NCI-H187 (cell line): ENCODE measurements at places on chromosomes 6 and 20.

DNA sequence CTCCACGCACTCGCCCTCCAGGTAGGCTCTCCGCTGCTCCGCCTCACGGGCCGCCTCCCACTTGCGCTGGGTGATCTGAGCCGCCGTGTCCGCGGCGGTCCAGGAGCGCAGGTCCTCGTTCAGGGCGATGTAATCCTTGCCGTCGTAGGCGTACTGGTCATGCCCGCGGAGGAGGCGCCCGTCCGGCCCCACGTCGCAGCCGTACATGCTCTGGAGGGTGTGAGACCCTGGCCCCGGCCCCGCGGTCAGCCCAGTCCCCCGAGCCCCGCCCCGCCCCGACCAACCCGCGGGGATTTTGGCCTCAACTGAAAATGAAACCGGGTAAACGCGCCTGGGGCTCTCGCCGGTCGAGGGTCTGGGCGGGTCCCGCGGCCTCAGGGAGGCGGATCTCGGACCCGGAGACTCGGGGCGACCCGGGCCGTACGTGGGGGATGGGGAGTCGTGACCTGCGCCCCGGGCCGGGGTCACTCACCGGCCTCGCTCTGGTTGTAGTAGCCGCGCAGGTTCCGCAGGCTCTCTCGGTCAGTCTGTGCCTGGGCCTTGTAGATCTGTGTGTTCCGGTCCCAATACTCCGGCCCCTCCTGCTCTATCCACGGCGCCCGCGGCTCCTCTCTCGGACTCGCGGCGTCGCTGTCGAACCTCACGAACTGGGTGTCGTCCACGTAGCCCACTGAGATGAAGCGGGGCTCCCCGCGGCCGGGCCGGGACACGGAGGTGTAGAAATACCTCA is 598 bp downstream of the HLA-B start:
- no peak for DNase-seq

GRCh38 chr6:2477666-2478065 is 232.3 kb upstream of the GMDS start:
- no peak for DNase-seq

DNA sequence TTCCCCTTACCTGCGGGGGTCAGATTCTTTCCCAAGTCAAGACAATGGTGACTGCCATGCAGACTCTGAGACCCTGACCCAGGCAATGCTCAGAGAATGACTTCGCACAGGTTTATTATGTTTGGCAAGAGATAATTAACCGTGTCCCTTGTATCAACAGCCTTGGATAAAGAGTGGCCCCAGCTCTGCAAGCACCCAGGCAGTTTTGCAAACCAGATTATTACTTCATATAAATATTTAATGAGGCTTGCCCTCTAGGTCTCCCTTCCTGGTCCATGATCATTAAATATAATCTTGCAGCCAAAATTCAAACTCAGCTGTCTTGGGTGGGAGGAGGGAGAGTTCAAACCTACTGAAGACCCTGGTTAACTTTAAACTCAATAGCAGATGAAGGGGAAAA is 156.5 kb downstream of the ANKRD60 start:
- DNase-seq, result no peak

DNA sequence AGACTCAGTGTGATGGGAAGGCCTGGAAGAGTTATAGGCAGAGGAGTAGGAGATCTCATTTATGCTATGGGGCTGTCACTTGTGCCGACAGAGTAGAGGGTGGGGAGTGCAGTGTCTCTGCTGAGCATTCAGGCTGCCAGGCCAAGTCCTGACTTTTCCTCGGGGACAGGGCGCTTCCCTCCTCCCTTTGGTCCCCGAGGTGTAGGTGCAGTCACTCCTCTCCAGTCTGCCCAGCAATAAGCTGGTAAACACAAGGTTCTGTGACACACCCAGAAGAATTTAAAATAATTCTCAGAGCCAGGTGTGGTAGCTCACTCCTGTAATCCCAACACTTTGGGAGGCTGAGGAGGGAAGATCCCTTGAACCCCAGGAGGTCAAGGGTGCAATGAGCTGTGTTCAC is 109.4 kb downstream of the CRYBG1 start:
- no peak for DNase-seq

- DNase-seq, result no peak
Observed at GRCh38 chr6:148415511-148416260, 73.0 kb downstream of the SASH1 start.

DNA sequence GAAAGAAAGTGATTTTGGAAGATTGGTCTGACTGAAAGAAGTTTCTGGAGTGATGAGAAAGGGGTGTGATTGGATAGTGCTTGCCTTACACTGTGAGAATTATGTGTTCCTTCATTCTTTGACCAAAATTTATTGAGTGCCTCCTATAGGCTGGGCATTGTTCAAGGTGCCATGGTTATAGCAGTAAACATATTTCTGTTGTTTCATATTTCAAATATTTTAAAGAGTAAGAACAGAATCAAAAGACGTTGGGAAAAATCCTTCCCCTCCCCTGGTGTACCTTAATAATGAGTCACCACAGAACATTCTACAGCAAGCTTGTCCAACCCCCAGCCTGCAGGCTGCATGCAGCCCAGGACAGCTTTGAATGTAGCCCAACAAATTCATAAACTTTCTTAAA is 78.6 kb downstream of the GCLC start:
- no peak for DNase-seq

DNA sequence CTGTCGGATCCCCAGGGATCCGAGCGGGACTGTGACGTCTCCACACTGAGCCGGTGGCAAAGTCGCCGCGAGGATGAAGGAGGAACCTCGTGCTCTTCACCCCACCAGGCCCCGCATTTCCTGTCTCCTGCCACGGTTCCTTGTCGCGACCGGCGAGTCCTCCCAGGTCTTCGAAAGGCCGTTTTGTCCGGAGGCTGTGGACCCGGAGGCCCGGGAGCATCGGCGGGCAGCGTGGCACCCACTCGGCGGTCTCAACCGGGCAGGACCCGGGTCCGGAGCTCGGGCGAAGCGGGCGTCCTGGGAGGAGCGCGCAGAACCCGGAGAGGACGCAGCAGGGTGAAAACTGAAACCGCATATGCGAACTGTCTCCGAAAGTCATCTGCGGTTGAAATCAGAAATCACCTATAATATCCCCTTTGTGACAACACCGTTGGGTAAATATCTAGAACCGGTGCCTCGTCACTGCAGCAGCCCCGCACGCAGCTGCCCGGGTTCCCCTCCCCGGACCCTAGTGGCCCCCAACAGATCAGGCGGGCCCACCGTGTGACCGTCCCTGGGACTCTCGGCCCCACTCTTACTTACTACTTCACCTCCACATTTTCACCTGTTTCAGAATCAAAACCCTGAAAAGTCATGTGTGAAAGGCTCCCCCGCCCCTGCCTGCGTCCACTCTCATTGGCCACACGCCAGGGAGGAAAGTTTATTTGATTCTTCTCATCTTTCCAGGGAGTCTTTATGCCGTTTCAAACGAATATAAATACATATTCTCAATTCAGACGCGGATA is 3.1 kb upstream of the ULBP2 start:
- DNase-seq, result no peak

DNA sequence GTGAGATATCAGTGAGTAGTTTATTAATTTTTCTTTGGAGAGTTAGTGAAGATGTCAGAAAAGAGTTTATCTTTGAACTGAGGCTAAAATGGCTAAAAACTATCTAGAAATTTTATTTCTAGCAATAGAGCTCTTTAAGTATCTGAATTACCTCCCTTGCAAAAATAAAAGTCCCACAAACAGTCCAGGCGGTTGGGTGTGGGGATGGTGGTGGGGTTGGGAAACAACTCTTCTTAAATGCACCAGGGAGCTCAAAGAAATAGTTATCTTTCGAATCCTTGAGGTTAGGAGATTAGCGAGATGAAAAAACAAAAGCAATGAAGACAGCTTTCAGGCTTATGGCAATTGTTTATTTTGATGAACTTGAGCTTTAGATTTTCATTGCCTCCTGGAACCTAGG is 1299.1 kb upstream of the ADGRB3 start:
- no peak for DNase-seq

DNA sequence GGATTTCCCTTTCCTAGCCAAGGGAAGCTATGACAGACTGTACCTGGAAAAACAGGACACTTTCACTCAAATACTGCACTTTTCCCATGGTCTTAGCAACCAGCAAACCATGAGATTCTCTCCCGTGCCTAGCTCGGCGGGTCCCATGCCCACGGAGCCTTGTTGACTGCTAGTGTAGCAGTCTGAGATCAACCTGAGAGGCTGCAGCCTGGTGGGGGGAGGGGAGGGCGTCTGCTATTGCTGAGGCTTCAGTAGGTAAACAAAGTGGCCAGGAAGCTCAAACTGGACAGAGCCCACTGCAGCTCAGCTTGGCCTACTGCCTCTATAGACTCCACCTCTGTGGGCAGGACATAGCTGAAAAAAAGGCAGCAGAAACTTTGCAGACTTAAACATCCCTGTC is 61.8 kb downstream of the EPM2A start:
- no peak for DNase-seq

GRCh38 chr6:27031302-27031701 is 216.2 kb upstream of the PRSS16 start:
- DNase-seq, result no peak

- DNase-seq, result no peak
Observed at GRCh38 chr6:13911337-13911736, 13.4 kb upstream of the RNF182 start.

GRCh38 chr6:57173056-57173885 is 1.1 kb downstream of the BAG2 start:
- DNase-seq, result no peak

DNA sequence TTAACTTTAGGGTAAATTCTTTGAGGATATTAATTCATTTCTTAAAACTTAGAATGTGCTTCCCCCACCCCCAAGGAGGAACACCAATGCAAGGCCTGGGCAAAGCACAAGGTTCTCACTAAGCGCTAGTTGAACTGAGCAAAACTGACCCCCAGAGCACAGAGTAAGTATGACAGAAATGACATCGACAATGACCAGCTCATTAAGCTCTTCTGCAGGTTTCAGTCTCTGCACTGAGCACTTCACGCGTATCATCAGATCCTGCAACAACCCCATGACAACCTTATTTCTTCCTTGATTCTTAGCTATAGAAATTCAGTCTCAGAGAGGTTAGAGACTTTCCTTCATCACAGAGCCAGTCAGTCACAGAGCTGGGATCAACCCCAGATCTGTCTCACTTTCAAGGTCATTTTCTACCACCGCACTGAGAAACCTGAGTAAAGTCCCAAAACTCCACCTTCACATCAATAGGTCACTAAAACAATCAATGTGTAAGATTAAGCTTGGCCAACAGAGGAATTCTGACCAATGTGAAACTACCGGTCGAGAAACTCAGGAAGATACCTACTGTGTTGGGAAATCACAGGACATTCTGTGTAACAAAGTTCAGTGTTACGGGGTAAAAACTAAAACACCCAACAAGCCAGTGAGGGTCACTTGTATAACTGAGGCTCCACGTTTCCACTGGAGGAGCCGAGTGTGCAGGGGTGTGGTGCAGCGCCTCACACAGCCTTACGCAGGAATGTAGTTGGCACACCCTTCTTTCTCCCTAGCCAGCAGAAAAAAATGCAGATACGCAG is 129.0 kb upstream of the FOXQ1 start:
- no peak for DNase-seq

DNA sequence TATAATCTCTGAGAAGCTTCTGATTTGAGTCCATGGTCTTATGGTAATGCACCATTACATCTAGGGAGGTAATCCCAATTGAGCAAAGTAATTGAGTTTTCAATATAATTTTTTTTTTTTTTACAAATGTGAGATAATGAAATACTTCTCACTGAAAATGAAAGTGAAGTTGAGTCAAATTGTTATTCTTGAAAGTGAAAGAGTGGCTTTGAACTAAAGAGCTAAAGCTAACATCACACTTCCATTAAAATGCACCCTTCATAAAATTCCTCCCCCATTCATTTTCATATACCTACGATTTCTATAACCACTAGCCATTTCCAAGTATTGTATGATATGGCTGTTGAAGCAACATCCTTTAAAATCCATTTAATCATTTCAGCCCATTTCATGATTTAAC is 149.1 kb upstream of the IMPG1 start:
- DNase-seq, result no peak

DNA sequence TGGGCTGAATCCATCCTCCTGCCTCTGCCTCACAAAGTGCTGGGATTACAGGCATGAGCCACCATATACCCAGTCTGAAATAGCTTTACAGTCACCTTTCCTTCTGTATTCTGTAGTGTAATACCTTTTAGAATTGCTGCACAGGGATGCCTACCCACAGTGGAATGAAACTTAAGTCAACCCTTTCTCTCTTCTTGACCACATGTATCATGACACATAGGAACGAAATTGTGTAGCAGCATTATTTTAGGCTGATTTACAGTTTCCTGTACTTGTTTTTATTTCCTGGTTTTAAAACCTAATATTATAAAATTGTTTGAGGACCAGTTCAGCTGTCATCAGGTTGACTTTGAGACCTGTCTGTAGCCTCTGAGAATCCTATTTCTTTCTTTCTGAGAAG is 297.8 kb downstream of the ZFAND3 start:
- no peak for DNase-seq

- no peak for DNase-seq
Observed at GRCh38 chr20:62357681-62358080, 9.4 kb downstream of the LAMA5 start.

- DNase-seq, result no peak
Observed at GRCh38 chr6:166877349-166877748, 79.0 kb downstream of the RNASET2 start.

GRCh38 chr20:34049897-34050695 is 56.4 kb downstream of the RALY start:
- DNase-seq, result no peak

GRCh38 chr6:85343428-85343827 is 106.5 kb upstream of the NT5E start:
- no peak for DNase-seq

DNA sequence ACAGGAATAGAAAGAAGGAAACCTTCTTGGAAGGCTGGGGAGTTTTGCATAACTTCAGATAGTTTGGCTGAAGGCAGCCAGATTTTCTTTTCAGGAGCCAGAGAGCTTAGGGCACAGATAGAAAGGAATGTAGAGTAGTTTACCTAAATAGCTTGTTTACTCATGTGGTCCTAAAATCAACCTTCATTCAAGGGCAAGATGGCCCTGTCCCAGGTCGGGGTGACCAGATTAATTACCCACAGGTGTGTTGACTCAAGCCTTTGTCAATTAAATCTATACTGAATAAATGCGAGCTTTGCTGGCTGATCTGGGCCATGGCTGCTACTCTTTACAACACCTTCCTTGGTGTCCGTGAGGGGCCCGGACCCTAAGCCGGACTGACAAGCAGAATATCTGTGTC is 792.0 kb upstream of the MAN1A1 start:
- no peak for DNase-seq

- DNase-seq, result no peak
Observed at GRCh38 chr6:10692965-10693538, 1.4 kb downstream of the C6orf52 start.
